CD4-positive, alpha-beta T cell treated with Interleukin-2 at 100 ng/mL for 4 hours (primary cell): ENCODE measurements at places on chromosomes 1 and 21.

DNA sequence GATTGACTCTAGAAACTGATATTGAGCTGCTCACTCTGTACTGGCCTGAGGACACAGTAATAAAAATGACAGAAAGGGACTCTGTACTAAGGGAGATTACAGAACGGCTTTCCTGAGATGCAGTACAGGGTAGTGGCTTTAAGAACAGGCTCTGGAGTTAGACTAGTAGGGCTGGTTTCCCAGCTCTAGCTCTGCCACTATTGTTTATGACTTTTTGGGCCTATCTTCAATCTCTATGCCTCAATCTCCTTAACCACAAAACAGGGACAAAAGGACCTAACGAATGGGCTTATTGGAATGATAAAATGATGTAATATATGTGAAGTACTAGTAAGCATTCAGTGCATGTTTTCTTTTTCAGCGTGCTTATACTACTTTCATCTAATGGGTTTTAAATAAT is 1.4 kb downstream of the DEPDC1 start:
- DNase-seq: no peak

DNA sequence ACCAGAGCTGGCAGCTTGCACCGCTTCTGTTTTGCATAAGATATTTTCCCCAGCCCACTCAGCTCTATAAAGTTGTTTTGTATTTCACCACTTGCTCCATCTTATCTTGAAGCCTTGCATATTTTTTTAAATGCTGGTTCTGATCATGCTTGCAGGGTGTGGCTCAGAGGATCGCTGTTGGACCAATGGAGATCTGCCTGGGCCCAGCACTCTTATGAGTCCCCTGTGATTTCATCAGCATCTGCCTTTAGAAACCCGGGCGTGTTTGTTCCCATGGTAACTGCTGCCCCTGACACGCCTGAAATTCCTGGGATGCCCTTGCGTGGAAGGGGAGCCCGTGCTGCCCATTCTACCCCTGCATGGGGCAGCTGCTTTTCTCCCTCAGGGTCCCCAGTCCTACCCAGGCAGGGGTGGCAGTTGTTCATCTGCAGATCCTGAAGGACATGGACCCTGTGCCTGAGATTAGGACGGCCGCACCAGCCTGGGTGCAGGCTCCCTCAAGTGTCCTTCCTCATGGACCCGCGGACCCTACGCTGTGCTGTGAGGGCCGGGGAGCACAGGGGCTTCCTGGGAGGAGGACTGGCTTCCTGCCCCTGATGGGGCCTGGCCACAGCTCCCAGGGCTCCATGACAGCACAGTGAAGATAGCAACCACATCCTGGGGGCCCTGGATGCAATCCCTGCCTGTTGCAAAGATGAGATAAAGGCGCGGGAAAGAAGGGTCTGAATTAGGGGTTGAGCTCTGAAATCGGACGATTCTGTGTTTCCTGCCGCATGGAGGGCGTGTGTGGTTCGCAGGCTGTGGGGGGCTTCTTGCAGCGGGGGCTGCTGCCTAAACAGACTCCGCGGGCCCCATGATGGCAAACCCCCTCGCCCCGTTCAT is 226.5 kb downstream of the SDCCAG8 start:
- no peak for DNase-seq

GRCh38 chr1:206685769-206686477 is 1.2 kb downstream of the MAPKAPK2 start:
- peak; percentile 69 for DNase-seq

DNA sequence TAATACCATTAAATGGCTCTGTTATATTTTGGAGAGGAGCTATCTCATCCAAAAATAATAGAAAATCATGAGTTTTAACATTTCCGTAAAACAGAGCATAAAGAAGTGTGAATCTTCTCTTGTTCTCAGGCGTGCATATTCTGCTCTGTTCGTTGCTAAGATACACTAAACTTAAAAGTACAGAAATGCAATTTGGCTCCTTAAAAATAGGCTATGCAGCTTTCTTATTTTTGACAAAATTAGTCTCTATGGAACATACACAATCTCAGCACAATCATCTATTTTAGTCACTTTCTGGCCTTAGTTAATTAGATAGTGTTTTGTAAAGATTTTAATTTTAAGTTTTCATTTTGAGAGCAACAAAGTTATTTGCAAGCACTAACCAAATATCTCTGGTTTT is 79.0 kb upstream of the USP25 start:
- no peak for DNase-seq

DNA sequence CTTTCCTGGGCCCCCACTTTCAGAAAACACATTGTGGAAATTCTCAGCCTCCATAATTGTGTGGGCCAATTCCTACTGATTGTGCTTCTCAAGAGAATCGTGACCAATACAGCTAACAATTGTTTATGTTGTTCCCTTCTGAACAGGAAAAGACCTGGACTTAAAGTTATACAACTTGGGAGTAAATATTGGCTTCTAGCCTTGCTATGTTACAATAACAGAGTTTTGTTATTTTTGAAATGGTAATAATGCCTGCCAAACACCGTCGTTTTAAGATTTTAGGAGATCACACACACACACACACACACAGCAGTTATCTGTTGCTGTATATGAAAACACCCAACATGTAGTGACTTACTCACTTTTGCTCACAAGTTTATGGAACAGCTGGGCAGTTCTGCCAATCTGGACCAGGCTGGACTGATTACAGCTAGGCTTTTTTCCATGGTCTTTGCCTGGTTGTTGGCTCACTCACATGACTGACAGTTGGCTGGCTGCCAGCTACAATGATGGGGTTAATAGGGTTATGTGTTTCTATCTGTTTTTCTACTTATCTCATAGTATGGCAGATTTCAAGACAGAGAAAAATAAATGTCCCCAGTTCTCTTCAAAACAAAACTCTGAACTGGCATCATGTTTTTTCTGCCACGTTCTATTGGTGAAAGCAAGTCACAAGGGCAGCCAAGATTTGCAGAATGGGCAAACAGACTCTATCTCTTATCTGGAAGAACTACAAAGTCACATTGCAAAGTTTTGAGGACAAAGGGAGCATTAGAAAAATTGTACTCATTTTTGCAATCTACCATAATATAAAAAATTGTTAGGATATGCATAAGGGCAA is 447.5 kb downstream of the NEGR1 start:
- no peak for DNase-seq

- DNase-seq: no peak
Observed at GRCh38 chr1:48674641-48675040, 102.0 kb downstream of the BEND5 start.

DNA sequence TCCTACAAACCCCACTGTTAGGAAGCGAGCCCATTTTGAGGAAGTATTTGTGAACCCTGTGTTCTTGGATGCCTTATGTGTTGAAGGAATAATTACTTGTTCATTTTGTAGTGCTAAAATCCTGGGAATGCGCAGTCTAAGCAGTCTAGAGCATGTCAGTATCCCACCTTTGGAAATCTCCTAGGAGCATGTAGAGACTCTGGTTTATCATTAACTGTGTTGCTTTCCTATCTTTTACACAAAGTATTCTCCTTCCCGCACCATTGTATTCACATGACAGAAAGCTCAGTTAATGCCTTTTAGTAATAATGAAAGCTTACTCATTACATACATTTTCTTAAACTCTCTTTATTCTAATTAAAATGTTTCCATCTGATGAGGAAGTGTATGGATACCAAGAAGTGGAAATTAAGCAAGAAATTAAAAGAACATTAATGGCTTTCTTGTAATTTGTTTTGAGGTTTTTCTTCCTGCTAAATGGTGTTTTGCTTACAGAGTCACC is 99.4 kb downstream of the CAMTA1 start:
- no peak for DNase-seq

DNA sequence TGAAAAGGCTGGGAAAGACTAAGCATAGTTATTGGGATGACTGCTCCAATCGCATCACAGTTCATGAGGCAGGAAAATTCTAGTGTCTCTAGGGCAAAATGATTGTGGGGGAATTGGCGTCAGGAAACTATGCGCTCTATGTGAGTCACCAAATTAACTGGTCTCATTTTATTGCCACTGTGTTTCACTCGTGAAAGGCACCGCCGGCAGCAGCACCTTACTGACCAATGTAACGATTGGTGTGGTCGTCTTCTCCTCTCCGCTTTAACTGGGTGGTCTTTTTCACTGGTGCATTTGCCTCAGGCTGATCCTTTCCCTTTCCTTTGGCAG is 83.5 kb downstream of the SPAG17 start:
- DNase-seq: no peak

GRCh38 chr1:159953536-159954515 is at the start of gene SLAMF9:
SLAMF9 (minus strand) TSS chr1:159954237; CDS start chr1:159954137, 100 bp downstream.
- no peak for DNase-seq

DNA sequence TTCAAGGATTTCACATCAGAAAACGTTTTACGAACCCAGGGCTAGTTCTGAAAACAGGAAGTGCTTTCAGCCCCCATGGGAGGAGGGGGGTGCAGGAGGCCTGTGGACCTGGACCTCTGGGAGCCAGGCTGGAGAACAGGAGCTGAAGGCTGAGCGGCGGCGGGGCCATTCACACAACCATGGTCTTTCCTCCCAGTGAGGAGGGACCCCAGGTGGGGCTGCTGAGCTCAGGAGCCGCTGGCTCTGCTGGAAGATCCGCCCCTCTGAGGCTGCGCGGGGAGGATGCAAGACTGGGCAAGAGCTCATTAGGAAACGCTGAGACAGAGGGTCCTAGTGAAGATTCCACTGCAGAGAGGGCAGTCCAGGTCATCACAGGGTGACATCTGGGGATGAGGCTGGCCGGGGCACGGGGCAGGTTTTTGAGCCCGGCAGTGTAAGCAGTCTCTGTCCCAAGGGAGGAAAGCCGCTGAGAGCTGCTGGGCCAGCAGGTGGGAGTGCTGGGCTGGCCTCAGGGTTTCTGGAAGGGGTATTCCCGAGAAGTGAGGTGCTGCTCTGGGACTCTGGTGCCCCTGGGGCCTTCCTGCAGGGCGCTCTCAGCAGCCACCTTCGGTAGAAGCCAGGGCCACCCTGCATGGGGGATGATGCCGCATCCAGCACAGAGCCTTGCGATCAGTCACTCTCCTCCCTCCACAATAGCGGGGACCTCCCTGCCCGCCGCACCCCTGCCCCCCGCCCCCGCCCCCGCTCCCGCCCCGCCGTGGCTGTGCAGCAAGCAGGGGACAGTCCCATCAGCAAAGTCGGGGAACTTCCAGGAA is 7.5 kb downstream of the MX2 start:
- DNase-seq: peak; percentile 18

DNA sequence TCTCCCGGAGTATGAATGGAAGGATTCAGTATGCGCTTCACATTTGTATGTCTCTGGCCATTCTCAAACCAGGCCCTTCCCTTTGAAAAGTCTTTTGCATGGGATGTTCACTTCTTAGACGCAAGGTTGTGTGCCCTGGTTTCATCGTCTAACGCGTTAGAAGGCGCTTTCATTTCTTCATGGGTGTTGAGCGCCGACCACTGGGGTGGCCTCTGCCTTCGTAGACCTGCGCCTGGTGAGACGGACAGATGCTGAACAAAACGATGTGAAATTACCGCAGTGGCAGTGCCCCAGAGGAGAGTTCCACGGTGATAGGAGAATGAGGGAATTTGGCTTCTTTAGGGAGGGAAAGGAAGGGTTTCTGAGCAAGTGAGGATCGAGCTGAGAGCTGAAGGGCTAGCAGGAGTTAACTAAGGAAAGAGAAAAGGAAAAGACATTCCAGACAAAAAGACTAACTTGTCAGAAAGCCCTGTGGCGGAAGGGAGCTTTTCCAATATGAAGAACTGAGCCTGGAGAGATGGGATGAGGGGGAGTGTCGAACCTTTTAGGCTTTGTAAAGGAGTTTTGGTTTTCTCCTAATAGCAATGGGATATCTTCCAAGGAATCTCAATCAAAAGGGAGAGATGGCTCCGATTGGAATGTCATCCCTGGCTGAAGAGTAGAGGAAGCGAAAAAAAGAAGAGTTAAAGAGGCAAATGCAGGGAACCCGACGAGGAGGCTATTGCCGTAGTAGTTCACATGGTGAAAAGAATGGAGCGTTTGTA is 951 bp downstream of the GGPS1 start:
- peak; percentile 62 for DNase-seq

DNA sequence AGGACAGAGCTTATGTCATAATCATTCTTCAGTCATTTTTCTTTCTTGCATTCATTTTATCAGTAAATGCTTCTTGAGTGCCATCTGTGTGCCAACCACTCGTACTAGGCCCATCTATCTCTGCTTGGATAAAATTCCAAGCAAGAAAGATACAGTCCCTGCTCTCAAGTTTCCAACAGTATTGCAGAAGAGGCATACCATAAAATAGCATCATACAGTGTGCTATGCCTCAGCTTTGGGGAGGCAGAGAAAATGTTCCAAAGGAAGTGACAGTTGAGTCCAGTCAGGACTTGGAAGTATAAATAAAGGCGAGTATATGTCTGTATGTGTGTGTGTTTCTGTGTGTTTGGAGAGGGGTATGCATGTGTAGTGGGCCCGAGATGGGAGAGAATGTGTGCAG is 113.4 kb upstream of the HOOK1 start:
- no peak for DNase-seq

GRCh38 chr1:168470901-168471431 is 72.8 kb downstream of the XCL2 start:
- DNase-seq: no peak

DNA sequence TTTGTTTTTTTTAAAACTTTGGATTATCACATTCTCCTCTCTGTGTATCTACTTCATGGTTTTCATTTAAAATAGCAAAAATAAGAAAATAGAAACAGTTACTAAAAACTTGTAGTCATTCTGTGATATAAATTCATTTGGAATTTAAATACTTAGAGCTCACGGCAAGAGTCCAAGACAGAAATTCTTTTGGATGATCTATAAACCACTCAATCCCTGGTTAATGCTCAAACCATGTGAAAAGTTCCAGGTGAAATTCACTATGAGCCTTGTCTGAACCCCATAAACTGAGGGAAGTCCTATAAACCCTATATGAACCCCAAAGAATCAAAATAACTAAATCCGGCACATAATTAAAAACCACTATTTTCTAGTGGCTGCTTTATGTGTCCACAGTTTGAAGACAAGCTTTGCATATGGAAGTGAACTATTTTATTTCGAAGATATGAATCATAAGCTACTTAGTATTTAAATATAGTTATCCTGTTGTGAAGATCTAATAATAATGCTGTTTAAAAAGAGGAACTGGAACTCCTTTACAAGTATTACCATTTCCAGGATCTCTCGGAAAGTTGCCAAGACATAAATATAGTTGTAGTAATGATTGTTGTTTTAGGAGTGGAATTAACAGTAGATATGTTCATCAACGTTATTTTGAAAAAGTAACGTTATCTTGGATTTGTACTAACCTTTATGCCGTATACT is 163.5 kb downstream of the NFIA start:
- no peak for DNase-seq

- no peak for DNase-seq
Observed at GRCh38 chr1:7508052-7508933, 262.8 kb upstream of the VAMP3 start.

GRCh38 chr1:168320800-168321450 is 40.2 kb downstream of the TBX19 start:
- DNase-seq: no peak

- DNase-seq: no peak
Observed at GRCh38 chr21:15204970-15205286, 140.1 kb upstream of the NRIP1 start.
